ENCODE measurements at places on chromosomes 1 and 21. TPM values are rescaled to one million over a fixed set of nuclear protein-coding genes. Genes with fewer than 3 reads are reported as not detected.

DNA sequence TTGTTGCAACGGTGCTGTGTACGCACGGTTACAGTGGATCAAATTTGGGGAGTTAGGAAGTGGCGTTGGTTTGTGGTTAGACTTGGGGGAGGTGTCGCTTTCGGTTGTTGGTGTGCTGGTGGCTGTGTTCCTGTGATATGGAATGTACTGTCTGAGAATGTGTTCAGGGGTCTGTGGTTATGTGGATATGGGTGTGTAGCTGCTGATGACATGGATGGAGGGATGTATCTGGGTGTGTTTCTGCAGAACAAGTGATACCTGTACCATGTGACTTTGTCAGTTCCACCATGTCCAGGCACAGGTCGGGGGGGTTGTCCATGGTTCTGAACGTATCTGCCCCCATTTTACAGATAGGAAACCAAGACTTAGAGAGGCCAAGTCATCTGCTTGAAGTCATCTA, 22.7 kb downstream of the PAX7 start:
- DNase-seq = no peak

GRCh38 chr1:204350857-204351573, 8.7 kb downstream of the PLEKHA6 start:
- peak; percentile 68 for DNase-seq

DNA sequence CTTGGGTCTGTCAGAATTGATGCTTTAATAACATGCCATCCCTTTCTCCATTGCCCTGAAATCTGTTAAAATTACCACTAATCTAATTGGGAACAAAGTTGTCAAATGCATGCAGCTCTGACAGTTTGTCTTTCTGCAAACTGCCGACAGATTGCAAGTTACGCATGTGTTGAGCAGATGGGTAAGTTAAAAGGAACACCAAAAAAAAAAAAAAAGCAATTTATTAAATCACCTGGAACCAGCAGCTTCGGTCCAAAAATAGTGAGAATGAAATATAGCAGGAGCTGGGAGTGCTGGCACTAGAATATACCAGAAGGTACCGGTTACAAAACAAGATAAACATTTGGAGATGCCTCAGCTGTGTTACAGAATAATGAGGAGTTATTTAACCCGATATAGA, 149.6 kb upstream of the C1orf87 start:
- no peak for DNase-seq

- DNase-seq = no peak
These were observed 8.4 kb upstream of the UBE2U start for GRCh38 chr1:64195081-64195395.

DNA sequence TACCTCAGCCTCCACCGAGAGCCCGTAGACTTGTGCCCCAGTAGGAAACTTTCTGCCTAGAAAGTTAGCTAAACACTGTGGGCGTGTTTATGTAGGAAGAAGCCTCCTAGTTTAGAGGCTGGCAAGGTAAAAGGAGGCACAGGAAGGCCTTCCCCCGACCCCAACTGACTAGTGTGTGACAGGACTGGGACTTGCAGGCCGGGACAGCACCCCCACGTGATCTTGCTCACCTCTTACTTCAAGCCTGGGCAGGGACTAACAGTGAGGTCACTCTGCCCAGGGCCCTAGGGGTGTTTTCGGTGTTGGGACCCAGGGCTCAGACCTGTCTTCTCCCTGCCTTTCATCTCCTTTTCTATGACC, 392 bp upstream of the TAGLN2 start:
- no peak for DNase-seq

DNA sequence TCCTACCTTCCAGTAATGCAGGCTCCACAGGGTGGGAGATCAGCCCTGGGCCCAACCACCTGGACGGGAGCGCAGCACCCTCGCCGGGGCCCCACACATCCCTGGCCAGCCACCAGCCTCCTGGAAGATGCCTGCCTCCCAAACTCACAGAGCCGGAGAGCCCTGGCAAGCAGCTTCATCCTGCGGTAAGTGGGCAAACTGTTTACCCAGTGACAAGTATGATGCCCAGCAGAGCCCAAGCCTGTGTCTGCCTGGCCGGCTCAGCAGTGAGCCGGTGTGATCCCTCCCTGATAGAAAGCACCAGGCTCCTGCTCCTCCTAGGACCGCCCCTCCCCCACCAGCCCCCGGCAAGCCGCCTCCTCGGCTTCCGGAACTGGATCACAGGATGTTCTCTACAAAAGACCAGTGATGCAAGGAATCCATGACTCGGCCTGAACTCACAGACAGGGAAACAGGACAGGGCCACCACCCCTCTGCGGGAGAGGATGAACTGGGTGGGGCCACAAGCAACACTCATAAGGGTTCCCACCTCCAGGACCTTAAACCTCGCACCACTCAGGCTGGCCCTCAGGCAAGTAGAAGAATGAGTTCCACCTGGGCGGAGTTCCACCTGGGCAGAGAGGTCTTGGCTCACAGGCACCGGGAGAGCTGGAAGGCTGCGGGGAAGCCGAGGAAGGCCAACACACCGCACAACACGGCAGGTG, 7.9 kb downstream of the ACOT7 start:
- DNase-seq = no peak

DNA sequence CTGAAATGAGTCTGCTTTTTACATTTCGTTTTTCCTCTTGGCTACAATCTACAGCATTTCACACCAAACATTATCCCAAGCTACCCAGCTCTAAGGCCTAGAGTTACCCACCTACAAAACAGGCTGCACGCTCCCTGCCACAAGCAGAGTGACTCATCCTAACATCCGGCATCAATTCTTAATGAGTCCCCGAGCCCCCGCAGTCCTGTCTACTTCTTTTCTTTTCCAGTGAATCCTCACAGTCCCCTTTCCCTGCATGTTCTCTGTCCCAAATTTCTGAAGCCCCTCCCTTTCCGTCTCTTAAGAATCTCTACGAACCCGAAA, 650 bp downstream of the PCNX2 start:
- no peak for DNase-seq

GRCh38 chr1:153506831-153507413, 28.9 kb downstream of the S100A6 start:
- peak; percentile 83 for DNase-seq

- peak; percentile 98 for DNase-seq
These were observed 13.4 kb downstream of the PLEKHO1 start for GRCh38 chr1:150162862-150163706.

DNA sequence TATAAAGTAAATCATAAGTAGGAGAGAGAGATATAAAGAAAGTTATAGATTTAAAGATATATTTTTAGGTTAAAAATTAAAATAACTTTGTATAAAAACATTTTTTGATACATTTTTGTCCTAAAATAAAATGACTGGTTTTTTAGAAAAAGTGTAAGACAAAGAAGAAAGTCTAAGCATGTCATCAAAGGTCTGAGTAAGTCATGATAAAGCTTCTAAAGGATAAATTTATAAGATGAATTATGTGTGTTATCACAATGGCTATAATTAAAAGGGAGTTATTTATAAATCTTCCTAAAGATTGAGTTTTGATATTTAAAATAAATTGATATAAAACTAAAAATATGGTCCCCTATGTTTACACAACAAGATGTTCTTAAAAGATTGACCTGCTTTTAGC, 370.9 kb downstream of the PTPRU start:
- DNase-seq = no peak

DNA sequence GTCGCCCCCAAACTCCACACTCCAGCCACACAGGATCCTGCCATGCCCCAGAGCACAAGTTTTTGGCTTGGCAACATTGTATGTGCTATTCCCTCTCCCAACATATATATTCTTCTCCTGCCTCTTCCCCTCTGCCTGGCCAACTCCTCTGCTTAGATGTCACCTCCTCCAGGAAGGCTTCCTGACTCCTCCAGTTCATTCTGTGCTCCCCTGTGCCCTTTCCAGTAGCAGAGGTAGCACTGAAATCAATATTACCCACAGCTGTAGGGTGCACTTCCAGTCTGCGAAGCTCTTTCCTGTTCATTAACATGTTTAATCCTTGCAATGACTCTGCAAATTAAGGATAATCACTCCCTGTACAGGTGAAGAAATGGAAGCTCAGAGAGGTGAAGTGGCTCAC, 21.2 kb downstream of the ALDH4A1 start:
- no peak for DNase-seq

The LHX8 gene
- polyA plus RNA-seq = not detected

The IARS2 gene
- 75.9 TPM for polyA plus RNA-seq

The LELP1 gene
- polyA plus RNA-seq = not detected

The PKP1 gene
- polyA plus RNA-seq = 0.45 TPM

The GJA8 gene
- not detected for polyA plus RNA-seq

The SAMD11 gene
- polyA plus RNA-seq = 18.1 TPM
